ENCODE measurements at places on chromosomes 4 and X.
A peak's percentile ranks its signal among the peaks of the same experiment; 100 is the strongest.

DNA sequence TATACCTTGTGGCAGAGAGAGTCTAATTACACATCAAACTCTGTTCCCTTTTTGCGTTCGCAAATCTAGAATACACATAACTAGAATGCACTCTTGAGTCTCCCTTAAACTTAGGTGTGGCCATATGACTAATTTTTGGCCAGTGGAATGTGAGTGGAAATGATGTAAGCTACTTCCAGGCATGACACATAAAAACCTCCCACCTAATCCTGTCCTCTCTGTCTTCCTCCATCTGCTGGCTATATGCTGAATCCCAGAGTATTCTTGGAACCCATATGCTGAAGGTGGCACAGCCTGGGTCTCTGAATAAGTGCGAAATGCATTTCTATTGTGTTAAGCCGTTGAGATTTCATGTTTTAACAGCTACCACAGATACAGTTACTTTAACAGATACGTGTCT, 269.9 kb upstream of the NRK start:
- peak; percentile 53 for DNase-seq

DNA sequence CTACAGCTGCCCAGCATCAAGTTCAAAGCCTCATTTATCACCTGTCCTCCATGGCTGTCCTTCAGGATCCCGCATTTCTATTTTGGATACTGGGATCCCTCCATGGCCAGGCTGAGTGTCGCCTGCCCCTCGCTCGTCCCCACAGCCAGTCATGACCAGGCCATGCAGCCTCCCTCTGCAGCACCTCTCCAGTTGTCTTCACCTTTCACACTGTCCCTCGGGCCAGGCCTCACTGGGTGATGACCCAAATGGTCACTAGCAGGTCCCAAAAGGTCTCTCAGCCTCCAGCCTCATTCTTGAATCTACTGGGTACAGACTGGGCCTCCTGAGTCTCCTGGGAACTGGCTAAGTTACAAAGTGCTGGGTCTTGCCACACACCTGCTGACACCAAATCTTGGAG, 48.7 kb upstream of the HELT start:
- no peak for DNase-seq

- DNase-seq = peak; percentile 43
Measured at GRCh38 chr4:112327965-112328733, 31.0 kb downstream of the ALPK1 start.

GRCh38 chr4:4269331-4269731, 20.6 kb downstream of the LYAR start:
- DNase-seq = no peak

DNA sequence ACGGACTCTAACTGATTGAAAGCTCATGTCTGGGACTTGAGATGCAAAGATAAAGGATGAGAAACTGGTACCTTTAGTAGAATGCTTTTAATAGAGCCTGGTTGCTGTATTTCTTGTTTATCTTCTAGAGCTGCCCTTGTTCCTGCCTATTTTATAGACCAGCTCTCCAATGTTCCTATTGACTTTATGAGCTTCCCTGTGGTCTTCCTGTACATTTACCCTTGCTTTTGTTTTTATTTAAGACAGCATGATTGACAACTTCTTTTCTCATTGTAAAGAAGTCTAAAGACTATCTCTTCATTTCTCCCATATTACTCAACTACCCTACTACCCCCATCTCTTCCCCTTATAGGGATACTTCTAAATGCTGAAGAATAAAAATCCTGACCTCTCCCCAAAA, 174.7 kb downstream of the UGT8 start:
- no peak for DNase-seq

DNA sequence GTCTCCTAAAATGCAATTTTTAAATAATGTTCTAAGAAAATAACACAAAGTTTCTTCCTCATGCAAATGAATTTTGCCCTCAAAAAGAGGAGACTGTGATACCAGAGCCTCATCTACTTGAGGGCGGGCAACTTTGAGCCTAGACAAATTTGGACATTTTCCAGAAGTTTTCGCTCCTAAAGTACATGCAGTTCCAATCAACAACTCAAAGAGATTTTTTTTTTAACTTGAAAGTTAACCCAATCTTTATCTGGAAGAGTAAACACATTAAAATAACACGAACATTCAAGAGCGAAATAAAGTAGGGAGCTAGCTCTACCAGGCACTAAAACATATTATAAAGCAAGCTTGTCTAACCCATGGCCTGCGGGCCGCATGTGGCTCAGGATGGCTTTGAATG, 29.4 kb upstream of the FBXW7 start:
- DNase-seq = no peak

DNA sequence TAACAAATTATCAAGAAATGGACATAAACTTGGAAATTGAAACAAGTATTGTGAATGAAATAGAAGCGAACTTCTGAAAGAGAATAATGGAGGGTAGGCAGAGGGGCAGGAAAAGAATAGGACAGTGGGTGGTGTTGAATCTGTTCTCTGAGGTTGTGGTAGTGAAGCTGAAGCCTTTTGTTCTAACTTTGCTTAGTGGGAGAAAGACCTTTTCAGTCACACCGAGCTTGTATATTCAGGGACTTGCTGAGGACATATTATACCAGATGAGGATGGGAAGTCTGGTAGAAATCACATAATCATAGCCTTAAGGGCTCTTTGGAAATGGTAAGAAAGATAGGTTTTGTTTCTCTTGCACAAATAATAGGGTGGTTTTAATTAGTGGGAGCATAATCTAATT, 115.4 kb upstream of the NDST4 start:
- no peak for DNase-seq

DNA sequence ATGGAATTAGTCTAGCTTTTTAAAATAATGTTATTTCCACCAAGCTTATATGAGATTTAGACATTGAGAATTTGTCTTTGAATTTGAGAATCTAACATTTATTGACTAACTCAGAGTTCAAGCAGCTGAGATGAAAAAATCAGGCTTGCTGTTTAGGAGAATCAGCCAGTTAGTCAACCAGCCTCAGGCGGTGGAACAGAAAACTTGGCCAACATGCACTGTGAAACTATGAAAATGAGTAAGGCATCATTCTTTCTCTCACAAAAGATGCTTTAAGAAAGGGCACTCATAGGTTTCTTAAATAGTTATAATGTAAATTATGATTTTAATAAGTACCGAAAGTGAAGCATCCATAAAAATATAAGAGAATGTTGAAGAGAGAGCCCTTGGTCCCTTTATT, 84.2 kb downstream of the NFKB1 start:
- DNase-seq = no peak

DNA sequence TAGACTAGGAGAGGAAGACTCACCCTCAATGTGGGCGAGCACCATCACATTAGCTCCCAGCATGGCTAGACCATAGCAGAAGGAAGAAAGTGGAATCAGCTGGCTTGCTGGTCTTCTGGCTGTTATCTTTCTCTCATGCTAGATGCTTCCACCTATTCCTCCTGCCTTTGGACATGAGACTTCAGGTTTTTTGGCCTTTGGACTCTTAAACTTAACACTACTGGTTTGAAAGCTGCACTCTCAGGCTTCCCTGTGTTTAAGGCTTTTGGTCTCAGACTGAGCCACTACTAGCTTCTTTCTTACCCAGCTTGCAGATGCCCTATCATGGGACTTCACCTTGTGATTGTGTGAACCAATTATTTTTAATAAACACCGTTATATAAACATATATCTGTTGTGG, 39.0 kb upstream of the UGT2B4 start:
- DNase-seq = no peak

DNA sequence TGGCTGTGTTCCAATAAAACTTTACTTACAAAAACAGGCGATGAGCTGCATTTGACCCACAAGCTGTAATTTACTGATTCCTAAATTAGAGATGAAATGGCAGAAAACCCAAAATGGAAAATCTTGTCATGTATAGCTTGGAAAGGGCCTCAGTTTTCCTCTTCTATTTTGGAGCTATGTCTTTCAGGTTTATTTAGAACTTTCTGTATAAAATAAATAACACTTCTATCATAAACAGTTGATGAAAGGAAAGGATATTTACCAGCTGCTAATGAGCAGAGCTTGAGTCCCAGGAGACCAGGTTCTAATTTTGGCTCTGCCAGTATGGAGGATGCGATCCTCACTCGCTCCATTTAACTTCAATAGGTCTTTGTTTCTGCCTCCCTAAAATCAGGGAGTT, 213.5 kb downstream of the LDB2 start:
- DNase-seq = no peak

DNA sequence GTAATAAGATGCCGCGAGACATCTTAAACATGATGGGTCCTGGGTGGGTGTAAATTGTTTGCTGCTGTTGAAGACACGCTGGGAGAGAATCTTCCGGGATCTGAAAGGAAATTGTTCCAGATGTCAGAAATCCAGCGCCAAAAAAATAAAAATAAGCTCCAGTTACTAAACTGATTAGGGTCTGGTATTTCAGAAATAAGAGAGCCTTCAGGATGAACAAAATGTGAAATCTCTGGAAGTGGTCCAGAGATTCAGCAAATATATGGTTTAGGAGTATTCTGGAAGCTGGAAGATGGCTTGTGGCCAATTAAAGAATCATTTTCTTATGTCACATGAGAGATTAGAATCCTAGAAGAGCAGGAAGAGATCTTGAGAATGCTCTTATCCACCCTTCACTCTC, 75.8 kb upstream of the NHS start:
- peak; percentile 3 for DNase-seq

GRCh38 chr4:1570291-1571164, 113.6 kb downstream of the FAM53A start:
- no peak for DNase-seq

DNA sequence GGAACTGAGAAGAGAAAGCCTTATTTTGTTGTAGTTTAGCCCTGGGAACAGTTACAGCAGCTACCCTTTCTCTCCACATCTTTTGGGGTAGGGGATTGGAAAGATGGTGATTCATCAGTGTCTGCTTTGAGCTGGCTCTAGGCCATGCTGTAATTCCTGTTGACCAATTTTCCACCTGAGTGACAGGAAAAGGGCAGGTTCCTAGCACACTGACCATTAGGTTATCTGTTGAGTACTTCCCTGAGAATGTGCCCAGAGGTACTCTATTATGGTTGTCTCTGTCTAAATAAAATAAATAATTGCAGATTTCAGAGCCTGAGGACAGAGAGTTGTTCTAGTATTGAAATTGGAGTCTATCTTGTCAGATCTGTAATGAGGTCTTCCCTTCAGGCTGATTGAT, 109.0 kb downstream of the ENOX2 start:
- DNase-seq = no peak

DNA sequence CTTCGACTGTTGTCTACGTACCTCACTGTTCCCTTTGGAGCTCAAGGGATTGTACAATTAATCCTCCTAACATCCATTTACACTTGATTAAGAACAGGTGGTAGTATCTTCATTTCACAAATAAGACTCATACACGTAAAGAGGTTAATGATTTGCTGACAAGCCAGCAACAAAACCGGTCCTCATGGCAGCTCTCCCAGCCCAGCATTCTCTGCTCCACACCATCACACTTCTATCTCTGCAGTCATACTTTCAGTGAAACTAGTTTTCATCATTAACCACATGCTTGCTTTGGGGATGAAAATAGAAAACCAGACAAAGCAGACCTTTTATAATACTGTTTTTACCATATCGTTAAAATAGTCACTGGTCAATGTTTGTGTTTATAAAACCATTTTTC, 28.7 kb upstream of the CASK start:
- DNase-seq = no peak

GRCh38 chr4:40216622-40217366, 20.0 kb downstream of the RHOH start:
- DNase-seq = peak; percentile 48

DNA sequence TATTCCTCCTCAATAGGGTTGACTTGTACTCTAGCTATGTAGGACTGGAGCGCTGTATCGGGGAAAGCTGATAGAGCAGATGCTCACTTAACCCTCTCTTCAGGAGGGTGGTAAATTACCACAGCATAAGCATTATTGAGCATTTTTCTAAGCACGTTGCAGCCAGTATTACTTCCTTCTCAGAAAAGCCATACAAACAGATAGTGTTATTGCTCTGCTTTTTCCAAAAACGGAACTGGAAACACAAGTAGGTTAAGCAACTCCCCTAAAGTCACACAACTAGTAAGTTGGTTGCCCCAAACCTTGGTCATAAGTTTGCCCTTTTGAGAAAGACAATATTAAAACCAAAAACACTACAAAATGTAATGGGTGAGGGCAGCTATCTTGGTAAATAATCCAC, 73.9 kb downstream of the REELD1 start:
- no peak for DNase-seq

DNA sequence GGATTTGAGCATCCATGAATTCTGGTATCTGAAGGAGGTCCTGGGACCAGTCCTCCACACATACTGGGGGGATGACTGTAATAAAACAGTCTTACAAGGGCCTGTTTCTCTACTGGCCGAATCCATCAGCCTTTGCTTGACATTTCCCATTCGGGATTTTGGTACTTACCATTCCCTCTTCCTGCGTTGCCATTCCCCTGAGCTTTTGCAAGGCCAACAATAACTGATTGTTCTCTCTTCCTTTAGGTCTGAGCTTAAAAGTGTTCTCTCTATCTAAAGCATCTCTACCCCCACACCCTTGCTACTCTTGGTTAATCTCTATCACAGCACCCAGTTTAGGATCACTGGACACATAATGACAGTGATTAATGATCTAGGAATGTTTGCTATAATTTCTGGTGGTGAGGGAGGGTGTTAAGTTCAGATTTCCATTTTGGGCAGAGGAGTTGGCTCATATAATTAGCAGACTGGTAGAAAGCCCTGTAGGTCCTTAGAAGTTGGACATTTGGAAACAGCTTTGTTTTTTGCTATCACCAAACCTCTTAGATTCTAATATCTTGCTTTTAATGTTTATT, 29.4 kb downstream of the TMA16 start:
- DNase-seq = no peak

DNA sequence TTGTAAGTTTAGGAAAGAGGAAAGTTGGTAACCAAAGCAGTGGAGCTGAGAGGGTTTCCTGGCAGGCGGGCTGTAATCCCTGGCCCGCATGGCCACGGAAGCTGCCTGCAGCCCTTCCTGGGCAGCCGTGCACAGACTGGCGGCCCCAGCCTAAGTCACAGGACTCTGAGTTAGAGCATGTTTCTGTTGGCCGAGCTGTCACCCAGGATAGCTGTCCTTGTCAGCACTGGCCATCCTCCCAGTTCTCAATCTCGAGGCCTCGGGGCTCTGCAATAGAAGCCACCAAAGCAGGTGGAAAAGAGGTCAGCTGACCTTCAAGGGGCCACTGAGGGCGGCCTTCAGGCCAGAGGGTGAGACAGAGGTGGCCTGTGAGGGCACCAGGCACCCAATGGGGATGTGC, 20.5 kb downstream of the PNMA6E start:
- no peak for DNase-seq
